ENCODE measurements at places on chromosomes 5 and 9. TPM values are rescaled to one million over a fixed set of nuclear protein-coding genes. Genes with fewer than 3 reads are reported as not detected.

DNA sequence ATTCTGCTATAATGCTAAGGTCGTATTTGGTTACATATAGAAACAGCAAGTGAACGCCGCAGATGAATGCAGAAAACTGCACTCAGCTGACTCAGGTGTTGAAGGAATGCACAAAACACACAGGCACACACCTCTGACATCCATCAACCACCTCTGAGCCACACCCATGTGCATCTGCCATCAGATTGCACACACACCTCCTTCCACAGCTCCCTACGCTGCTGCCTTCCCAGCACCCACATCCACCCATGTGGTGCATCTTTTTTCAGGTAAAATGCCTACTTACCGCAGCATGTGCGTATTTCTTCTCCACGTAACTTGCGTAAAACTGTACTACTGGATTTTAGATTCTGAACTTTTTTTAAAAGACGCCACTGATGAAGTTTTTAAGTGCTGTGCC lies 7.1 kb downstream of the STK10 start:
- no peak for DNase-seq

- peak; percentile 6 for DNase-seq
Measured at GRCh38 chr5:142686210-142686734, 382 bp upstream of the FGF1 start.

GRCh38 chr9:21234153-21234687 lies 5.6 kb downstream of the IFNA14 start:
- DNase-seq = no peak

- DNase-seq = no peak
Measured at GRCh38 chr5:3198074-3198449, 397.6 kb upstream of the IRX1 start.

DNA sequence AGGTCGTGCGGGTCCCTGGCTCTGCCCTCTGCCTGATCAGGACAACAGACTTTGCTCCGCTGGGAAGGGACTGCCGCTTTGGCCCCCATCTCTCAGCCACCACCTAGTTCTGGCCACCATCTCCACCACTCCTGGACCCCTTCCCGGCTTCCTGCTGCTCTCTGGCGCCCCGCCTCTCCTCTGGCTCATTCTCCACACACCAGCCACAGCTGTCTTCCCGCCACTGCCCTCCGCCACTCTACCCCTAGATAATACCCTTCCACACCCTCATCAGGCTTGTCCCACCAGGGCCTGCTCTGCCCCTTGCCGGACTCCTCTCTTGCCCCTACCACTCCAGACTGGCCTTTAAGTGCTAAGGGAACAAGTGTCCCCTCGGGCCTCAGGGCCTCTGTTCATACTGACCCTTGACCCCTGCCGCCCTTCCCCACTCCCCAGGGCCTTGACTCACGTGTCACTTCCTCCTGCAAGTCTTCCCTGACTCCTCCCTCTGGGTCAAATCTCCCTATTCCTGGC lies 3.0 kb upstream of the CDX1 start:
- peak; percentile 77 for DNase-seq

DNA sequence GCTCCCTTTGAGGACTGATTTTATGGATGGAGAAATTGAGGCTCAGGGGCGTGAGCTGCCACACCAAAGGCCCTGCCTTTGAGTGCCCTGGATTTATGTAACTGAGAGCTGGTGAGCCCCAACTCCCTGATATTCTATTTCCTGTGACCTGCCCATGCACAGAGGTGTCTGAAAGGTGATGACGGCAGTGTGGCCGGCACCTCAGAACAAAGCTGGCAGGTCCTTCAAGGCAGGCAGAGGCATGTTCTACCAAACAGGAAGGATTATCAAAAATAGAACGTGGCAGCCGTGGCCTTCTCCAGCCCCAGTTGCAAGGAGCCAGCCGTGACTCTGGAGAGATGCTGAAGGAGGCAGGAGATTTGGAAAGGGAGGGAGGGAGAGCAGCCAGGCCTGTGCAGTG lies 36.2 kb downstream of the INSYN2B start:
- no peak for DNase-seq

DNA sequence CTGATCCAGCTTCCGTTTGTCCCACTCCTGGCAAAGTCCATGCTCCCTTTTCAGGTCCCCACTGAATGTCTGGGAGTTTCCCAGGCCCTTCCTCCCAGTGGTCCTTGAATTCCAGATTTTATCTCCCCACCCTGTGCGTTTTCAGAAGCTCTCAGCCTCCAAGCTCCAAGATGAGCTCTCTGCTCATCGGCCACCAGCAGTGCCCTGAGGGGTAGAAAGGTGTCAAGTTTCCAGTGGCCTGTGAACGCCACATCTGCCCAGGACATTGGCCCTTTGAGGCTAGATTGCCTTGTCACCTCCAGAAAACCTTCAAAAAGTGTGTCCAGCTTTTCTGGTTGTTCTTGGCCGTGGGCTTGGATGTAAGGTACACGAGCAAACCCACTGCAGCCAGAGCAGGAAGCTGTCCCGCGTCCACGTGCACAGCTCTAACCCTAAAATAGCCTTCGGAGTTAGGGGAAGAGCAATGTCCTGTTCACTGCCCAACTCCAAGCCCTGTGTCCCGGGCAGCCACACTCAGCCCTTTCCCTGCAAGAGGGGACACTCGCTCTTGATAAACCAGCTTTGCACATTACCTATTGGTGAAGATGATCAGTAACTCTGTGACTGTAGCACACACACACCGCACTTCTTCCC lies 10.9 kb upstream of the LRRC14B start:
- no peak for DNase-seq

GRCh38 chr9:134198791-134199190 lies 34.4 kb upstream of the RNU6ATAC start:
- no peak for DNase-seq

DNA sequence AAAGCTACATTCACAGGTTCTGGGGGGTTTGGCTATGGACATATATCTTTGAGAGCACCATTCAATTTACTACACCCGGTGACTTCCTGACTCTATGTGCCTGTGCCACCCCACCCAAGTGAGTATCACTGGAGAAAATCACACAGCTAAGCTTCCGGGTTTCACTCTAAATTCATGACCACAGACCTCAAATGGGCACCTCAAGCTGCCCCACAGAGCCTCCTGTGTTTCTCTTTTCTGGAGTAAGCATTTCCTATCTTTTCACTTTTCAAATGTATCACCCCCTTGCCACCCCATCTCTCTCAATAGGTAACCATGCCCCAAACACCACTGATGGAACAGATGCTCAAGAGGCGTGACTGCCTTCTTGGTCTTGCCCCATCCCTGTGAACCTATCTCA lies 49.2 kb upstream of the NEK6 start:
- no peak for DNase-seq

DNA sequence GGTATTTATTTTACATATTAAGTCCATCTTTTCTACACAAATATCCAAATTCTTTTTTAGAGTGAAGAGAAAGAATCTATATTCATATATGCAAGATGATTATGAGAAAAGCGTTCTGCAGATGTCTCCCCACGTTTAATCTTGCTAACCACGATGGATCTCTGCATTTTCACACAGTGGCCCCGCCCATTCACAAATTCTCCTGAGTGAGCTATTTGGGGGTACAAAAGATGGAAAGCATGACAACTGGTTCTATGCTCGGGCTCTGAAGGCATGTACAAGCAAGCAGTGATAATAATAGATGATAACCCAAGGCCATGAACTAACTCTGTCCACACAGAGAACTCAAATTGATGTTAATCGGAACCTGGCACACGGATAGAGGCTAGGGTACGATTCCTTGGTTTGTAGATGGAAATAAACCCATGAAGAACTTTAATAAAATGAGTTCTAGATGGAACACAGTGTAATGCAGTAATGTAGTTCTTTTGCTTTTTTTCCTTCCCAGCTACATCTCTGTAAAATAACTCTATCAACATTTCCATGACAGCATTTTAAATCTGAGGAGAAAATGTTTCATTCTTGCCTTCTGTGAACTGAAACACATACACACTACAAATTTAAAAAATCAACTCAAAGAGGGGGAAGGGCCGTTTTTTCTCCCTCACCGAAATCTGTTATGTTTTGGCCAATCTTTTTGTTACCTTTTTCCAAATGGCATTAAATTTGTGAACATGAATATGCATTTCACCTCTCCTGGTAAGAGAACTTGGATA lies 851.7 kb upstream of the DMAC1 start:
- no peak for DNase-seq

GRCh38 chr9:99105152-99106043 lies 485 bp downstream of the TGFBR1 start:
- peak; percentile 60 for DNase-seq

GRCh38 chr9:121557581-121558447 lies 58.2 kb upstream of the GGTA1 start:
- DNase-seq = peak; percentile 79

GRCh38 chr9:34380511-34381315 lies 4.0 kb upstream of the MYORG start:
- DNase-seq = no peak

- DNase-seq = no peak
Measured at GRCh38 chr5:6540111-6540827, 91.6 kb downstream of the UBE2QL1 start.

GRCh38 chr5:150078802-150079689 lies 7.3 kb downstream of the CSF1R start:
- no peak for DNase-seq

DNA sequence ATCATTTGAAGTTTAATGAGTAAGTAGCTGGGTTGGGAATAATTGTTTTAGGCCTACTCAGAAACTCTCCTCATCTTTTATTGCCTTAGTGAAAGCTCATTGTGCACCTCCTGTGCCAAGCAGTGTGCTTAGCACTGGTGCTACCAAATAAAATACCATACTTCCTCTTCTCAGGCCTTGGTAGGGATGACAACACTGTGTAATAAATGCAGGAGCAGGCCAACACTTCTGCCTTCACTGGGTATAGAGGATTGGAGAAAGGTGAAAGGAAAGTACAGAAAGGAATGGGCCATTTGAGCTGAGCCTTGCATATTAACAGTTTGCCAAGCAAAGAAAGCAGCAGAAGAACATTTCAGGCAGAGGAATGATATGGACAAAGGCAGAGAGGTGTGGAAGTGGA lies 285.7 kb downstream of the NR3C1 start:
- no peak for DNase-seq

DNA sequence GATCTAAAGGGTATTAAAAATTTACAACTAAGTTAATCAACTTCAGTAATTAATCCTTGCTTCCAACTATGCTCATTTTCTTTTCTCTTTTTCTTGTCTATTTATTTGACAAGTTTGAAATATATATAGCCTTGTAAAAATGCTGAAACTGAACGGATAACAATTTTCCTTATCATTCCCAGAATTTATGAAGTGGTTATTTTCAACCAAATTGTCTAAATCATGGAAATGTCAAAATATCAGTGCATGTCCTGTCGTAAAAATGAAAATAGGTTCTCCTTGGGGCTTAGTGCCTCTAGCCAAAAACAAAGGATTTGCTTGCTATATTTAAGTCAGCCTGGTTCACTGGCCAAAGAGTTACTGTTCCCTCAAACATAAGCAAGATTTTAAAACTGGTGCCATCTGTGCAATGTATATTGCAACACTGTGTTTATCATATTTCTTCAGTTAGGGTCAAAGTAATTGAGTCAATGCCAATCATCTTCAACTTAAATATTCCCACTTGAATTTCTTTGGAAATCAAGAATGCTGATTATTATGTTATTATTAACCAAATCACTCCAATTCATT lies 798.3 kb downstream of the MAT2B start:
- no peak for DNase-seq

DNA sequence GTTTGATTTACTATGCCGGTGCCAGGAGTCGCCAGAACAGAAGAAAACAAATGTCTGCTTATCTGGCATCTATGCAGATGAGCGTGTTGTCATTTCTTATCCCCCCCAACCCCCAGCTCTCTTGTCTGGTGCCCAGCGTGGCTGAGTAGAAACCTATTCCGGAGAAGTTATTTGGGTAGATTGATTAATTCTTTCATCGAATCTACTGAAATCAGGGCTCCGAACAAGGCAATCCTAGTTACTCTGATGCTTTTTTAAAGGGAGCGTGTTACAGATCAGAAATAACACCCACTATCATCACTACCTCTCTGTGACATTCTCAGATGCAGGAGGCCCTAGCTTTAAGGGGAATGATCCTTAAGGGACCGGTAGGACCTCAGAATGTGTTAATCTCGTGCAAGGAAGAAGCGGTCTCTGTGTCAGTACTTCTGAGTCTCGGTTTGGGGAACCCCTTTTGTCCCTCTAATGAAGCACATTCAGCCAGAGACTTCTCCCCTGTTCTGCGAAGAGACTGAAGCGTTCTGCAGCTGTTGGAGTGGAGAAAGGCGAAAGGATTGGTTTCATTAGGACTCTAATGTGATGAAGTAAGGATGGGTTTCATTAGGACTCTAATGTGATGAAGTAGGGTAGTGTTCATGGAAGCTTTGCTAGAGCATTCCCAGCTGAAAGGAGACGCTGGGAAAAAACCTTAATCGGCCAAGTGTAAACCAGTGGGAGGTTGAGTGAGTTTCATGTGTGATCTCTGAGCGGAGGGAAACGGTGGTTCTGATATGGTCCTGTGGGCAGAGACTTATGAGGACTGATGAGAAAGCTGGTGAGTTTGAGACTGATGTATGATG lies 1.5 kb downstream of the PIP5K1B start:
- DNase-seq = no peak

DNA sequence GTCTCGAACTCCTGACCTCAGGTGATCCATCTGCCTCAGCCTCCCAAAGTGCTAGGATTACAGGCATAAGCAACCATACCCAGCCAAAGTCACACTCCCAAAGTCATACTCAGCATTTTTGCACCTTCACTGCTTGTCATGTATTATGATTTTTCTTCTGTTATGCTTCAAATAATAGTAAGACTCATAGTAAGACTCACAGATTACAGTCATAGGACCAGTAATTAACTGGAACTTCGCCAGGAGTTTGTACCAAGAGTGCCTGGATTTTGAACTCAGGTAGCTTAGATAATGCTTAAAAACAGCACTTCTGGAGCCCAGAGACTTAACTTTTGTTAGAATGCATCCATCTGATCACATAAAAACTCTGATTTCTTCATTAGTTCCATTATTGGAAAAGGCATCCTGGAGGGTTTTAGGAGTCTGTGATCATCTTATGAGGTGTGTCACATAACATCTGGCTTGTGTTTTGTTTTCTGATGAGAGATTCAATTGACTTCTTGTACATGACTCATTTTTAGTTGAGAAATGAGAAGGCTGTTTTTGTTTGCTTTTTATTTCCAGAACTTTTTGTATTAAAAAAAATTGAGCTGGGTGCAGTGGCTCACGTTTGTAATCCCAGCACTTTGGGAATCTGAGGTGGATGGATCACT lies 131.5 kb downstream of the ADAMTS19 start:
- no peak for DNase-seq

- DNase-seq = no peak
Measured at GRCh38 chr5:145811834-145812625, 23.1 kb downstream of the PRELID2 start.

The CDC20B gene
- polyA plus RNA-seq = 23.4 TPM

The FAM151B gene
- polyA plus RNA-seq = 2.7 TPM

The EXD3 gene
- 13.9 TPM for polyA plus RNA-seq

The PCDHB13 gene
- 4.8 TPM for polyA plus RNA-seq

The WWC1 gene
- 88.5 TPM for polyA plus RNA-seq

The ROR2 gene
- 24.4 TPM for polyA plus RNA-seq

The CD72 gene
- polyA plus RNA-seq = 2.5 TPM

The CCDC192 gene
- 0.66 TPM for polyA plus RNA-seq

The C8G gene
- polyA plus RNA-seq = 0.35 TPM

The ANKRD34B gene
- not detected for polyA plus RNA-seq

The MLANA gene
- polyA plus RNA-seq = 1.3 TPM

The IFNA2 gene
- polyA plus RNA-seq = not detected

The PRR16 gene
- 13.9 TPM for polyA plus RNA-seq

The TRAPPC13 gene
- 39.1 TPM for polyA plus RNA-seq

The PCDHB10 gene
- polyA plus RNA-seq = 6.2 TPM

All from right lung (tissue), 10 donors.